Stimulated activated CD4-positive, alpha-beta T cell treated with anti-CD3 and anti-CD28 coated beads, Interleukin-1b, Interleukin-23, amount 100 ng/mL, for 1 hour (primary cell): ENCODE measurements at places on chromosomes 6 and 20.

DNA sequence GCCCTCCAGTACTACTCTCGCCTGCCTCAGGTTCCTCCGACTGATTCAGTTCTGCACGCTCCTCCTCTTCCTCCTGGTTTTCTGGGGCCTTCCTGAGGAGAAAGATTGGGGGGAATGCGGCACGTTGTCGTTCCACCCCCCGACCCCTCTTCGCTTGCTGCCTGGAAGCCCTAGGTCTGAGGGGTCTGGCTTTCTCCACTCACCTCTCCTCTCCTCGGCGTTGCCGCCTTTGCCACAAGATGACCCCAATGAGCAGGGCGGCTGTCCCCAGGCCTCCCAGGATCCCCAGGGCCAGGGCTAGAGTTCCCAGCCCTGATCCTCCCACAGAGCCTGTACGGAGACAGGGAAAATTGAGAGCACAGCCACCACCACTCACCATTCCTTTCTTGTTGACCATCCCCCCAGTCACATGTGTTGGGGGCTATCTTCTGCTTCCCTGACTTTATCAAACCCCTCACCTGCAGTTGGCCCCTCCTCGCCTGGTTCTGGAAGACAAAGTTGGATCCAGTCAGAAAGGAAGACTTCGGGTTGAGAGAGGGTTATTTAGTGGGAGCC, 2.8 kb downstream of the AGER start:
- DNase-seq, result no peak

DNA sequence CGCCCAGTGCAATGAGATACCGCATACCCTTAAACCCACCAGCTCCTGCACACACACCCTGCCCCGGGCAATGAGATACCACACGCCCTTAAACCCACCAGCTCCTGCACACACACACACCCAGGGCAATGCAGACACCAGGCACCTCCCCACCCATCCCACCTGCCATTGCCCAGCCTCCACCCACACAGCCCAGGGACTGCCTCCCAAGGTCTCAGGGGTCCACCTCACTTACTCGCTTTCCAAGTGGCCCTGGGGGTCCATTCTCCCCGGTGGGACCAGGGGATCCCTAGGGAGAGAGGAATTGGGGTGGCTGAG, 24.0 kb downstream of the COL11A2 start:
- DNase-seq, result no peak

DNA sequence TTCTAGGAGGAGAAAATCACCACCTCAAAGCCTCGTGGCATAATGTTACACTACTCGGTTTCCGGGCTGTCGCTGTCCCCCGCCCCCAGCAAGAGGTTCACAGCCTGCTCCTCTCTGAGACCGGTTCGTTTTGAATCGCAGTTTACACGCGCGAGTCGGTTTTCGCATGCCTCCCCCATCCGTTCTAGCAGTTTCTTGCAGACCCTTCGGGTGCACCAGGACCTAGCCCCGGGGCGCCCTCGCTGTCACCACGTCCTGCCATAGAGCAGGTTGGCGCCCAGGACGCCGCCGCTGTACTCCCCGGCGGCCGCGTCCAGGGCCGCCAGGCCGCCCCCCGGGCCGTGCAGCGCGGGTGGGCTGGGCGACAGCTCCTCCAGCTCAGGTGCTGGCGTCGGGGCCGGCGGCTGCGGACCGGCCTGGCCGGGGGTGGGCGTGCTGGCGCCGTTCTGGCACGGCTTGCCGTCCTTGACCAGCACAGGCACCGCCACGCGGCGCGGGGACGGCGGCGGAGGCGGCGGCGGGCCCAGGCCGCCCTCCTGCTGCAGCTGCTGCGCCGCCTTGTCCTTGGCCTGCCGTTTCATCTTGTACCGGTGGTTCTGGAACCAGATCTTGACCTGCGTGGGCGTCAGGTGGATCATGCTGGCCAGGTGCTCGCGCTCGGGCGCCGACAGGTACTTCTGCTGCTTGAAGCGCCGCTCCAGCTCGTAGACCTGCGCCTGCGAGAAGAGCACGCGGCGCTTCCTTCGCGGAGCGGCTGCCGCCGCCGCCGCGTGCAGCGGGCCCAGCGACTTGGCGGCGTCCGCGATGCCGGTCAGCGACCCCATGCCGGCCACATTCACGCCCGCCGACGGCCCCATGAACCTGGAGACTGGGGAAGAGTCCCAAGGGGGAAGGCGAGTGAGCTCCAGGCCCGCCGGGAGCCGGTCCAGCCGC, 1.4 kb downstream of the NKX2-4 start:
- DNase-seq, result no peak

GRCh38 chr6:148423601-148424270, 81.1 kb downstream of the SASH1 start:
- DNase-seq, result no peak

DNA sequence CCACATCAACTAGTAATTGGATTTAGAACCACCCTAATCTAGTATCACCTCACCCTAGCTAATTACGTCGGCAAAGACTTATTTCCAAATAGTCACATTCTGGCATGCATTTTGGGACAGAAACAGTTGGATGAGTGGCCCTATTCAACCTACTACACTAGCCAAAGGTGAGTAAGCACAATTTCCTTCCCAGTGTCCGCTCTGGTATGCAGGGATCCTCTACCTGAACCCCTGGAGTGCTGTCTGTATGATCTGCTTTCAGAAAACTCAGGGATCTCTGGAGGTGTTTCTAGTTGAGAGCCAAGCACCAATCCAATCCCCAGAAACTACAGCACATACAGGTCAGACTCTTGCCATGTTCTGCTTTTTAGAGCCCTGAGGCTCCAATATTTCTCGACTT, 717.4 kb upstream of the MANEA start:
- no peak for DNase-seq

- DNase-seq, result no peak
Measured at GRCh38 chr6:113671421-113671820, 185.7 kb upstream of the MARCKS start.

- DNase-seq, result no peak
Measured at GRCh38 chr6:148440877-148441453, 98.3 kb downstream of the SASH1 start.

GRCh38 chr6:110334423-110335180, 23.5 kb downstream of the METTL24 start:
- no peak for DNase-seq

- peak; percentile 27 for DNase-seq
Measured at GRCh38 chr6:13615792-13616120, 621 bp downstream of the NOL7 start.

GRCh38 chr20:59033616-59034165, 1.6 kb upstream of the ATP5F1E start:
- no peak for DNase-seq

GRCh38 chr20:49981218-49982071, 1.3 kb upstream of the SNAI1 start:
- DNase-seq, result no peak

DNA sequence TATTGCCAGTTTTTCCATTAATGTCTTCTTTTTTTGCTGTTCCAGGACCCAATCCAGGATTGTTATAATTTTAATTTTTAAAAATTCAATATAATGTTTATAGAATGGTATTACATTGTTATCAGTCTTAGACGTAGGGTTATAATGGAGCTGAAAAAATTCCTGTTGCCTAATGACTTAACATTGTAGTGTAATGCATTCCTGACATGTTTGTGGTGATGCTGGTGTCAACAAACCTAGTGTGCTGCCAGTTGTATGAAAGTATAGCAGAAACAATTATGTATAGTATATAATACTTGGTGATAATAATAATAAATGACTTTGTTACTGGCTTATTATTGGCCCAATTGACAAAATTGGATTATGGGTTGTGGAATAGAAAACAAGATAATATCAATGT, 30.4 kb downstream of the KIZ start:
- no peak for DNase-seq

DNA sequence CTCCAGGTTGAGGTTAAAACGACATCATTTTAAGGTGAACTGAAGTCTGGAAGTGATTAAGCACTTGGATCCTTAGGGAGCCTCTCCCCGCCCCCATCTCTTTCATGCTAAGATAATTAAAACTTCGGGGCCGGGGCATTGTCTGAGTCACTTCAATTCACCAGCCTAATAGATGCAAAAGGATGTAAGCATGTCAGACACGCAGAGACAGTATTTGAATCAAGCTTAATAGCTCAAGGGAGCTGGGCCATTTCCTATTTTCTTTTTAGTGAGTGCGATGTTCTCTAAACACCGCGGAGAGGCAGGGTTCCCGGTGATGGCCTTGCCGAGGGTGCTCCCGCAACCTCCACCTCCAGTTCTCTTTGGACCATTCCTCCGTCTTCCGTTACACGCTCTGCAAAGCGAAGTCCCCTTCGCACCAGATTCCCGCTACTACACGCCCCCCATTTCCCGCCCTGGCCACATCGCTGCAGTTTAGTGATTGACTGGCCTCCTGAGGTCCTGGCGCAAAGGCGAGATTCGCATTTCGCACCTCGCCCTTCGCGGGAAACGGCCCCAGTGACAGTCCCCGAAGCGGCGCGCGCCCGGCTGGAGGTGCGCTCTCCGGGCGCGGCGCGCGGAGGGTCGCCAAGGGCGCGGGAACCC, 516 bp upstream of the IRF4 start:
- DNase-seq, result no peak

DNA sequence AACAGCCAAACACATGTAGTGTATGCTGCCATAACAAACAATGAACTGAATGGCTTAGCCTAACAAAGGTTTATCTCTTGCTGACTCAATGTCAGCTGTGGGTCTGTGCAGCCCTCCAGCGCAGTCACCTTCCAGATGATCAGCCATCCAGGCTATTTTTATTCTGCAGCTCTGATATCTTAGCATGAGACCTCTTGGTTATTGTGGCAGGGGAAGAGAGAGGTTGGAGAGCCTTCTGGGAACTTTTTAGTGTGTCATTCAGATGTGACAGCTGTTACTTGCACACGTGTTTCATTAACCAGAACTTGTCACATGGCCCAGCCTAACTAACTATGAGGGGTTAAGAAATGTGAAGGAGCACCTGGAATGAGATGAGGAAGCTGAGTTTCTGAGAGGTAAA, 202.5 kb downstream of the DHX35 start:
- DNase-seq, result no peak

GRCh38 chr6:45736134-45736533, 279.5 kb downstream of the CLIC5 start:
- no peak for DNase-seq

DNA sequence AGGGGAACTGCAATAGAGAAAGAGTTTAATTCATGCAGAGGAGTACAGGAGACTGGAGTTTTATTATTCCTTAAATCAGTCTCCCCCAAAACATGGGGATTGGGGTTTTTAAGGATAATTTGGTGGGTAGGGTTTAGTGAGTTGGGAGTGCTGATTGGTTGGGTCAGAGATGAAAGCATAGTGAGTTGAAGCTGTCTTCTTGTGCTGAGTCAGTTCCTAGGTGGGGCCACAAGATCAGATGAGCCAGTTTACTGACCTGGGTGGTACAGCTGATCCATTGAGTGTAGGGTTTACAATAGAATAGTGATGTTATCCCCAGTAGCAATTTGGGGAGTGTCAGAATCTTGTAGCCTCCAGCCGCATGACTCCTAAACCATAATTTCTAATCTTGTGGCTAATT, 29.1 kb downstream of the GPX6 start:
- no peak for DNase-seq

DNA sequence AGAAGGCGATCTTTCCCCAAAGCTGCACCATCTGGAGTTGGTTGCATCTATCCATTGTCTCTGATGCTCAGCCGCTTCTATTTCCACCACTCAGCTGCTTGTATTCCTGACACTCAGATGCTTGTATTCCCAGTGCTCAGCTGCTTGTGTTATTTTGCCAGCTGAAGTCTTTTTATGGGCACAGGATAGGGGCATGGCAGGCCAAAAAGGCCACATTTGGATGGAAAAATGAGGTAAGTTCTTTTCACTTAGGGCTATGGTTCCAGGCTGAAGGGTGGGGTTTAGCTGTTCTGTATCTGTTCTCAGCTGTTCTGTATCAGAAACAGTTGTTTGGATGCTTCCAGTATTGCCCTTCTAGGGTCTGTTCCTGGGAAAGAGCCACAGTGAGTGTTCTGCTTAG, 944.9 kb downstream of the QKI start:
- DNase-seq, result no peak

- DNase-seq, result no peak
Measured at GRCh38 chr6:73901986-73902385, 206.0 kb downstream of the CD109 start.

DNA sequence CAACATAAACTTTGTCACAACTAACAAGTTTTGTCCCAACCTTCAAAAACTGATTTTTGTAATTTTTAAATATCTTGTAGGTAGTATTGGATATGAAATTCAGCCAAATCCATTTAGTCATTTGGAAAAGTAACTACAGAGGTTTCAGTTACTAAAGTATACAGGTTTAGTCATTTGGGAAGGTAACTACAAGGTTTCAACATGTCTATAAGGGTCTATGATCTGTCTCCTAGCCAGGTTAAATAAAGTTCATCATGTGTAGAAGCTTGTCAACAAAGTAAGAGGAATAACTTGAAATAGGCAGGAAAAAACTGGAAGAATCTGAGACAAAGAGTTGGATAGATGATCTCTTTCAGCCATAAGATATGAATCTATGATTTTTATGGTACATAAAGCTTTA, 229.8 kb downstream of the COL12A1 start:
- no peak for DNase-seq

GRCh38 chr6:145818796-145819195, 4.2 kb upstream of the FBXO30 start:
- DNase-seq, result no peak

GRCh38 chr6:113508249-113508648, 348.9 kb upstream of the MARCKS start:
- DNase-seq, result no peak

GRCh38 chr20:41300383-41300782, 17.1 kb downstream of the ZHX3 start:
- no peak for DNase-seq

DNA sequence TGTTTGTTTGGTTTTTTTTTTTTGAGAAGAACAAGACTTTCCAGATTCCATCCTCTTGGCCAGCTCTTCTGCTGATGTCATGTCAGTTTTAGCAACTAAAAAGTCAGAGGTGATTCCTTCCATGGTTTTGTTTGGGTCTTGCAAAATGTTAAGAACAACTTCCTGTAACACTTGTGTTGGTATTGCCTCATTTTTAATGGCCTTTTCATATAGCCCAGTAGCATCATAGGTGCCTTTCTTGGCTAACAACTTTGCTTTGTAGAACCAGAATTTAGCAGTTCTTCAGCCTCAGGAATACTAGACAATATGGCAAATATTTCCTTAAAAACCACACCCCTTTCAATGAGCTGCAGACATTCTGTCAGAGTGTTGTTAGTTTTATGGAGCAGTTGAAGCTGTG, 99.5 kb upstream of the SIRPG start:
- DNase-seq, result no peak

DNA sequence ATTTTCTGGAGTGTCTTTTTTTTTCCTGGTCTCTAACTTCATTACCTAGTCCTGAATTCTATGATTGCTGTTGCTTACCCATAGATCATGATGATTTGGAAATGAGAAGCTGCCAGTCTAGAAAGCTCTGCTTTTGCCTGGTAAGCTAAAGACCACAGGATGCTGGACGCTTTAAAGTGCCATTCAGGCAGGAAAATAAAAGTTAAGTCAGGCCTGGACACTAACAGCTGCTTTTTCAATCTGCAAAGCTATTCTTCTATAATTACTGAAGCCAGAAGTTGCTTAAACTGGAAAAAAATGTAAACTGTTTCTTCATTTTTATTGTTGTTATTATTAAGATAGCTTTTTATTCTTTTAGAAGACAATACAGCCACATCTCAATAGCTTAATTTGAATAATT, 129.8 kb upstream of the SPACA1 start:
- no peak for DNase-seq

GRCh38 chr20:45117581-45117980, 2.6 kb upstream of the WFDC5 start:
- DNase-seq, result no peak

GRCh38 chr6:54935739-54936138, 89.2 kb downstream of the FAM83B start:
- DNase-seq, result no peak

- no peak for DNase-seq
Measured at GRCh38 chr6:43172104-43173007, 1.3 kb downstream of the SRF start.

- no peak for DNase-seq
Measured at GRCh38 chr6:46216879-46217278, 46.1 kb upstream of the ENPP5 start.
